ENCODE measurements at places on chromosomes 11 and 22.

GRCh38 chr11:80155412-80156017, 714.7 kb upstream of the TENM4 start:
- DNase-seq: no peak

DNA sequence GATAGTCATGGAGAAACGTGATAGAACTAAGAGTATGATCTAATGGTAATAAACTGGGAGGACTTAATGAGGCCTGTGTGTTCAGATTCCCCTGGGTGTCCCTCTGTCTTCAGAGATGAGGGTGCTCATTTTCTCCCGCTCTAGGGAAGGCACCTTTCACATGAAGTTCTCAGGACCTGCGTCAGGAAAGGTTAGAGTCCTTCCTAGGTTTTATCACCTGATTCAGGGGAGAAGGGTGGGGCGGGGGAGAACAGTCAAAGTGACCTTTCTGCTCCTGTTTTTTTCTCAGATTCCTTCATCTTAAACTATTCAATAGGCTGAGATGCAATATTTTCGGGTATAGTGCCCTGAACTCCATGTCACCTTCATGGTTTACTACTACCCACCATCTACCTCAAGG, 22.4 kb upstream of the CRTAM start:
- DNase-seq: no peak

GRCh38 chr11:78292109-78292803, 103.5 kb downstream of the USP35 start:
- no peak for DNase-seq

- no peak for DNase-seq
These were observed 2.9 kb downstream of the PIK3IP1 start for GRCh38 chr22:31289344-31289743.
